ENCODE measurements at places on chromosomes 12 and 14.

GRCh38 chr12:60421741-60422140, 825.9 kb downstream of the SLC16A7 start:
- DNase-seq: no peak

DNA sequence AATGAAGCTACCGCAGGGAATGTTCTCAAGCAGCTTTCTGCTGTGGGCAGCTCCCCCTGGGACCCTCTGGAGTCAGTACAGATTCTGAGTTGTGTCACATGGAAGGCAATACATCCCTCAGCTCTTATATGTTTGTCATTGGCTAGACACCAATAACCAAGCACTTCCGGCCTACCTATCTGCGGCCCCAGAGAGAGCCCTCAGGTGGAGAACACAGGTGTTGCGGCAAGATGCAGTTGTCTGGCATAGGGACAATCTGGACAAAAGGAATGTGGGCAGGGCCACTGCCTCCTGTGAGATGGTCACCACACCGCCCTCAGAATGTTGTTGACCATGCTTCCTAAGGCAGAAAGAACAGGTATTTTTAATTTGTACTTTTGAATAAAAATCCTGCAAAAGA, 118.7 kb downstream of the BRMS1L start:
- no peak for DNase-seq

GRCh38 chr12:70842136-70842535, 78.4 kb downstream of the PTPRR start:
- DNase-seq: no peak

- DNase-seq: no peak
Observed at GRCh38 chr14:43362586-43362985, 1144.5 kb downstream of the FSCB start.

GRCh38 chr12:113239811-113240331, 18.6 kb downstream of the TPCN1 start:
- DNase-seq: no peak

- no peak for DNase-seq
Observed at GRCh38 chr12:54689984-54690383, 41.8 kb upstream of the DCD start.

- DNase-seq: no peak
Observed at GRCh38 chr14:100895411-100895810, 8.1 kb downstream of the RTL1 start.

DNA sequence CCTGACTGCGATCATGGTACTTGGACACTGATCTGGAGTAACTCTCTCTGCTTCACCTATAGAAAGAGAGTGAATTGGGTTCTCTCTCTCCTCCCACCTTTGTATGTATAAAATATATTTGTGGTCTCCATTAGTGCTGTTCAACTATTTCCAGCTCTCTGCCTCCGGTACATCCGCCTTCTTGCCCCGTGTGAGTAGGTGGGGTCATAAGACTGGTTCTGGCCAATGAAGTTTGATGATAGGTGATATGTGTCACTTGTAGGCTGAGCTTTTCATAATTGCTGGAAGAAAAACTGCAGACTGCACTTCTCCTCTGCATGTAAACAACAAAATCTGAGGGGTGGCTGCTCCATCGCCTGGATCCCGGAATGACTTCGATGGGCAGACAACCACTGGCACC, 210.4 kb downstream of the EXOC5 start:
- no peak for DNase-seq
